ENCODE measurements at places on chromosomes 12 and 14.

- no peak for DNase-seq
These were observed 46.5 kb downstream of the ITPR2 start for GRCh38 chr12:26786491-26786864.

GRCh38 chr14:99808154-99808505 lies 14.9 kb downstream of the EML1 start:
- no peak for DNase-seq

DNA sequence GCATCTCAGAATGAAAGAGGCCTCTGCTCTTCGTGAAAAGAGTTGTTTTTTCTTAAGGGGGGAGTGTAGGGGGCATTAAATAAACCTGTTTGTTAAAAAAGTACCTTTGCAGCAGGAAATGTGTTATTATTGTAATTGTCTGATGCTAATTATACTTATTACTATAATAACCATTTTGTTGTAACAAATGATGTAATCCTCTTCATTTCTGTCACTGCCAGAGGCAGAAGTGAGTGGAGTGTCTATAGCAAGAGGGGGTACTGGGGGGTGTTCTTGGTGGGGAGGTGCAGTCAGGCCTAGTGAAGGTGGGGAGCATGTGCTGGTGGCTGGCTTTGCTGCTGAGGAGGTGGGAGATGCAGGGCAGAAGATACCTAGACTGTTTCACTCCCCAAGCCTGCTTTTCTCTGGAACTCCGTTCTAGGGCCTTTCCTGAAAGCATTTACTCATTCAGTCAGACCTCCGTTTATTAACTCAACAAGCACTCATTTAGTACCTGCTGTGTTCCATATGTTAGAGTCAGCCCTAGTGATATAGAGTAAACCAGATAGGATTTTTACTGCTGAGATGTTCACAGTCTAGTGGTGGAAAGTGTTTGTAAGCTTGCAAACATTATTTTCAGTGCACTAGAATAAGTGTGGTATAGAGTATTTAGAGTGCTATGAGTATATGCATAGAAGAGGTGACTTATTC lies 77.5 kb upstream of the CISTR start:
- no peak for DNase-seq

DNA sequence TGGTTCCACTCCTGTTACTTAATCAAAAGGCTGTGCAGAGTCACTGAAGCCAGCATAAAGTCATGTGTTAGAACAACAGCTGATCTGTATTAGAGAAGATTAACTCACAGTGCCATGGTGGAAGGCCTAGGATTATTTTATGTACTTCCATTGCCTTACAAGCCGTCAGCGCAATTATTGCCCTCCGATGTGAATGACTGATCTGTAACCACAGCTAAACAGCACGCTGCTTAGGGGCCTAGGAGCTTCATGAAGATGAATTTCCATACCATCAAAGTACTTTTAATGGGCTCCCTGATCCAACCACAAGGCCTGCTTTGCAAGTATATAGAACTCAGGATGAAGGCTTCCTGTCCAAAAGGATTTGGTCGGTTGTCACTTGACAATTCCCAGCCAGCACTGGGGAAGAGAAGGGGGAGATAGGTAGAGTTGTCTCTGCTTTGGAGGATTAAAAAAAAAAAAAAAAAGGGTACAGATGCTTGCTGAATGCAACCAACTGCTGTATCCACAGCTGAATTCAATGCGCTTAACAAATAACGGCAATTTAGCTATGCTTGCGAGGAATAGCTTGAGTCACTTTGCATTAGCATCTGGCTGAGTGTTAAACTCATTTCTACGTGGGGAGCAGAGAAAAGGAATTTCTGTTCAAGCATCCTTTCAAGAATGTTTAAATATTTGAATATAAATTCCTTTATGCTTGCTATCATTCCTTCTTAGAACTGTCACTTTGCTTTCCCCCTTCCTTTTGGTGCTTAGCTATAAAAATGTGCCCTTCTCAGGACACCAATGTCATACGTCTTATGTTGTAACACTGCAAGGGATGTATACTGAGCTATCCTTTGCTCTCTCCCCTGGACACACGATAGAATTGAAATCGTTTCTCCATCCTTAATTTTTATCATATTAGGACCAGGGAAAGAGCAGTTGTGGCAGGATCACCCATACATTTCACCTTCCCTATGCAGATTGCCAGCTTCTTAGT lies 387.8 kb downstream of the SOX5 start:
- DNase-seq = no peak

DNA sequence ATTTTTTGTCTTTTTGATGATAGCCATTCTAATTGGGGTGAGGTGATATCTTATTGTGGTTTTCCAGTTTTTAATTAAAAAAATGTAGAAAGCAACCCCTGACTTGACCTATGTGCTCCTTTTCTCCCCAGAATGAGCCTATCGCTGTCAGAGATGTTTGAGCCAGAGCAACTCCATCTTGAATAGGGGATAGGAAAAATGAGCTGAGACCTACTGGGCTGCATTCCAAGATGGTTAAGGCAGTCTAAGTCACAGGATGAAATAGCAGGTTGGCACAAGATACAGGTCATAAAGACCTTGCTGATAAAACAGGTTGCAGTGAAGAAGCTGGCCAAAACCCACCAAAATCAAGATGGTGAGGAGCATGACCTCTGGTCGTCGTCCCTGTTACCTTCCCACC lies 13.8 kb downstream of the ERP27 start:
- DNase-seq = no peak

DNA sequence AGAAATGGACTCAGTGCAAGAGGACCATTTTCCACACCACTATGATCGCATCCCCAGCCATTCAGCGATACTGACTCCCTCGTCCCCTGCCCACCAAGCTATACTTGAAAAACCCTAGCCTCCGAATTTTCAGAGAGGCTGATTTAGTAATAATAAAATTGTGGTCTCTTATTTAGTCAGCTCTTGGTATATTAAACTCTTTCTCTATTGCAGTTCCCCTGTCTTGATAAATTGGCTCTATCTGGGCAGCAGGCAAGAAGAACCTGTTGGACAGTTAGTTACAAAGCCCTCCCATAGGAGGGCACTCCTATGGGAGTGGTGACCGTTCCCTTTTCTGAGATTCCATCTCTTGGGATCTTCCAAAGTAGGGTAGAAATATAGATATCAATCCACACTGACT lies 33.6 kb downstream of the NFKBIA start:
- DNase-seq = no peak

- DNase-seq = no peak
These were observed 20.2 kb upstream of the DUSP16 start for GRCh38 chr12:12582895-12583303.

DNA sequence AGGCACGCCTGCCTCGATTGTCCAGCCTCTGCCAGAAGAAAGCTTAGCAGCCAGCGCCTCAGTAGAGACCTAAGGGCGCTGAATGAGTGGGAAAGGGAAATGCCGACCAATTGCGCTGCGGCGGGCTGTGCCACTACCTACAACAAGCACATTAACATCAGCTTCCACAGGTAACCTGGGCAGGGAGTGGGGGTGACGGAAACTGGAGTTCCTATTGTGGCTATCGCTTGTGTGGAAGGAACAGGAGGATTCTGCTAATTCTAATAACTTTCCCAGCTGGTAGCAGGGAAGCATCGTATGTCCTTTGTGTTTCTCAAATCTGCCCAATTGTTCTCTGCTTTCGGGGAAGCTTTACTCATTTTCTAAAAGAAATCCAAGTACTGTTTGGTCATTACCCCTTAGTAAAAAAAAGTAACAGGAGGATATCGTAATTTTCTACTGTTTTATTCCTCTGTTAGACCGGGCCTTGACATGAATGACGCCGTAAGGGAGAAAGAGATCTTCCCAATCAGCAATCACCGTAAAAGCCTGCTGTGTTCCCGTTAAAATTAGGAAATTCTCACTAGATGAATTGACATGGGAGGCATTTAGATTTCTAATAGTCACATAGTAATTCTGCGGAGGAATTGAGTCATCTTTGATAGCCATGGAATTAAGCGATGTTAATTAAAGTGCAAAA lies 449 bp downstream of the THAP2 start:
- DNase-seq = peak; percentile 9

GRCh38 chr12:63990828-63991547 lies 146.5 kb downstream of the SRGAP1 start:
- no peak for DNase-seq

DNA sequence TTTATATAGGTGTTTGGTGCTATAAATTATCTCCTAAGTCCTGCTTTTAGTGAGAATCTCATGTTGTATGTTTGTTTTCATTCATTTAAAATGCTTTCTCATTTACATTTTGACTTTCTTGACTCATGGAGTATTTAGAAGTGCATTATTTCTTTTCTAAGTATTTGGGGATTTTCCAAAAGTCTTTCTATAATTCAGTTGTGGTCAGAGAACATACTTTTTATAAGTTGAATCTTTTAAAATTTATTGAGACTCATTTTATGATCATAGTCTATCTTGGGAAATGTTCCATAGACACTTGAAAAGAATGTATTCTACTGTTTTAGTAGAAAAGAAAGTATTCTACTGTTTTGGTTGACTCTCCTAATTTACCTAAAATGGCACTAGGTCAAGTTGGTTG lies 168.2 kb downstream of the AKAP6 start:
- DNase-seq = no peak

DNA sequence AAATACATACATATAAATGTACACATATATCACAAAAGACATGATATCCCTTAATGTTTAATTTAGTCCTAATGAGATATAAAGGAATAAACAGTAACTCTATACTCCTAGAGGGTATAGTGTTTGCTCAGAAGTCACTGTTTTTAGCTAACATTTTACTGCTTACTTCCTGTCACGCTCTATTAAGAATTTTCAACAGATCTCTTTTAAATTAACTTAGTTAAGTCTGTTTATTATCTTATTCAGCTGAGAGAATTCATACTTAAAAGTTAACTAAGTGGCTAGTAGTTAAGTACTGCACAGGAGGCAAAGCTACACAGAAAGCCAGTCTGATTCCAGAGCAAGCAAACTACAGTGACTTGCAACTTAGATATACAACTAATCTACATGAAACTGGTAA lies 39.9 kb downstream of the GXYLT1 start:
- no peak for DNase-seq

GRCh38 chr12:53975064-53975471 lies 314 bp upstream of the HOTAIR start:
- no peak for DNase-seq

- DNase-seq = peak; percentile 12
These were observed 41.2 kb downstream of the VEZT start for GRCh38 chr12:95258803-95259202.

DNA sequence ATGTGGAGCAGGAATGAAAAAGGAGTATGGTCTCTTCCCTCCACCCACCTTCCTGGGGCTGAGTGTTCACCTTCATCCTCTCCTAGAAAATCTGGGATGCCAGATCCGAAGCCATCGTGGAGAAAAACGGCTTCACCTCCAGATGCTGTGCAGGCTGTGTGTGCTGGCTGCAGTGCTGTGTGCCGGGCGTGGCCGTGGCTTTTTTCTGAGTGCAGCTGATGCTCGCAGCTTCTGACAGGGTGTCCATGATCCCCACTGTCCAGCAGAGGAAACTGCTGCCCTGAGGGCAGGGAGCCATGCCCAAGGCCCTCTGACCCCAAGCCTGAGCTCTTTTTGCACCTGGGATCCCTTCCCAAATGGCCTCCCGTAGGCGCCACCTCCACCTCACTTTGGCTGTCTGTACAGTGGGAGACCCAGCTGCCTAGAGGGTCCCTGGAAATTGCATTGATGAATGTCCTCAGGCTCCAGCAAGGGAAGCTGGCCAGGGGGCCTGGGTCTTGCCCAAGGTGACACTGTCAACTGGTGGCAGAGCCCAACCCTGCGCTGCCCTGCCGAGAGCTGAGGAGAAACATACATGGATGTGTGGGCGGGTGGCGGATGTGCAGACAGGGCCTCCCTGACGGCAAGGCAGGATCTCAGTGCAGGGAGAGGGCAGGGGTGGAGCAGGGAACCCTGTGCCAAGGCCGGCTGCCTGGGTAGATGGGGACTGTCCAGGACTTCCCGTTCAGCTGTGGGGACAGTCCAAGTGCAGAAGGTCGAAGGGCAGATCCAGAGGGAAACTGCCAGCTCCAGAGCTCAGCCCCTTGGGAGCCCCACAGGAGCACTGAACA lies 53.3 kb downstream of the BEGAIN start:
- no peak for DNase-seq

DNA sequence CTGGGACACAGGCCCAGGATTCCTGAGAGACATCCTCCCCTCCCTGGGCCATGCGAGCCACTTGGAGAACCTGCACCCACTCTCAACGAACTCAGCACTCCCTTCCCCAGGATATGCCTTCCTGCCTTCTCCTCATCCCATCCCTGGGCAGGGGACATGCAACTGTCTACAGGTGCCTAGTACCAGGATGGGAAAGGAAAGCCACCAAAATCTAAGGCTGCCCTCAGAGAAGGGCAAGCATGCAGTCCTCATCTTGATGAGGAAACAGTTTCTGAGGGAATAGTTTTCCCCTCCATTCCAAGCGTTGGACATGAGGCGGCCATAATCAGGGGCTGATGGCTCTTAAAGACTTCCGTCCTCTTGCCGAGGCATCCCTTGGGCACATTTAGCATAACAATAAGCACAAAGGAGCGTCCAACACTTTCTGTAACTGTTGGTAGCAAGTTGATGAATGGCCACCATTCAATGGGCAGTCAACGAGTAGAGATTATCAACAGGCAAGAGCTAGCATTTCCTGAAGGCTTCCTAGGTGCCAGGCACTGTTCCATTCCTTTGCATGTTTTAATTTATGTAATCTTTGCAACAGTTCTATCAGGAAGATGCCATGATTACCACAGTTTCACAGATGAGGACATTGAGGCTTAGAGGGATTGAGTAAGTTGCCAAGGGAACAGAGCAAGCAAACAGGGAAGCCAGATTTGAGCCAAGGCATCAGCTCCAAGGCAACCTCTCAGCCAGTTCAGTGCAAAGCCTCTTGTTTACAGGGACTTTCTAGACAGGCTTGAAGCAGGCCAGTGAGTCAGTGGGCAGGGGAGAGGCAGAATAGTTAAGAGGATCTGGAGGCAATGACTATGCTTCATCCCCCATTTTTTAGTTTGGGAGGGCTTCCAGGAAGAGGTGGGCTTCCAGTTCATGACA lies 105.1 kb downstream of the SINHCAF start:
- DNase-seq = no peak

- no peak for DNase-seq
These were observed 53.7 kb downstream of the B4GALNT3 start for GRCh38 chr12:513446-513845.

DNA sequence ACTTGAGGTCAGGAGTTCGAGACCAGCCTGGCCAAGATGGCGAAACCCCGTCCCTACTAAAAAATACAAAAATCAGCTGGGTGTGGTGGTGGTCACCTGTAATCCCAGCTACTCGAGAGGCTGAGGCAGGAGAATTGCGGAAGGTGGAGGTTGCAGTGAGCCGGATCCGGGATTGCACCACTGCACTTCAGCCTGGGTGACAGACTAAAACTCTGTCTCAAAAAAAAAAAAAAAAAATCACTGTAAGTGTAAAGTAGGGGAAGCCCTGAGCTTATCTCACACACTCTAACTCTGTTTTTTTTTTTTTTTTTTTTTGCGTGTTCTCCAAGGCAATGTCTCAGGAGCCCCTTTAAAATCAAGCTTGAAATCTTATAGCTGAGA lies 421 bp upstream of the RBMS2 start:
- no peak for DNase-seq

- no peak for DNase-seq
These were observed 16.3 kb upstream of the POLR3B start for GRCh38 chr12:106341086-106341877.

GRCh38 chr14:58978343-58978742 lies 210.1 kb upstream of the DAAM1 start:
- DNase-seq = no peak

All from T47D (cell line).